Activated CD4-positive, alpha-beta memory T cell treated with anti-CD3 and anti-CD28 coated beads for 36 hours (primary cell): ENCODE measurements at places on chromosomes 2 and 18. TPM values are rescaled to one million over a fixed set of nuclear protein-coding genes. Genes with fewer than 3 reads are reported as not detected.
A peak's percentile ranks its signal among the peaks of the same experiment; 100 is the strongest.

- no peaks in the 10 kb centered on the region for H3K4me1 ChIP-seq
- no peak overlapping the region for H3K4me3 ChIP-seq
- no peaks in the 10 kb centered on the region for H3K27me3 ChIP-seq
- no peak for DNase-seq
- no peaks in the 10 kb centered on the region for H3K36me3 ChIP-seq
Measured at GRCh38 chr18:39406941-39407340, 1841.3 kb upstream of the CELF4 start.

- H3K36me3 ChIP-seq = no peaks in the 10 kb centered on the region
- H3K27me3 ChIP-seq = no peaks in the 10 kb centered on the region
- H3K4me1 ChIP-seq = no peaks in the 10 kb centered on the region
- no peak for DNase-seq
Measured at GRCh38 chr2:32248299-32248698, 16.4 kb downstream of the NLRC4 start.

DNA sequence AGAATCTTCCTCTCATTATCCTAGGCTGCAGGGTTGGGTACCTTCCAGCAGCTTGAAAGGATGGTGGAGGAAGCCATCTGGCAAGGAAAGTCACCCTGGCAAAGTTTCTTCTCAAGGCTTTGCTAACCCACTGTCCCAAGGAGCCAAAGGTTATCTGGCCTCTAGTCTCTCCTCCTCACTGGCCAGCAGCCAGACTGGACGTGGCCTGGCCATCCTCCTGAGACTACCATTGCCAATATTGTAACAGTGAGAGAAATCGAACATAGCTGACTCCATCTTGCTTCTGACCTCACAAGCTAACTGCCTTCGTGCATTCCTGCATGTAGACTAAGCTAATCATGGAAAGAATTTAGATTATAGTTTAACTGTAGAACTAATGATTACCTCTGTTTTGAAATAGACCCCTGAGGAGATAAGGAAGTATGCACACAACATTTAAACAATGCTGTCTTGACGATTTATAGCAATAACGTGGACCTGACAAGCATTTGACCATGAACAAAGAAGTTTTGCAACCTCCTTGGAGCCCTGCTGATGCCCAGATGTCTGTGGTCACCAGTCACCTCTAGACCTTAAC lies 7.8 kb upstream of the ANXA4 start:
- no peak overlapping the region for H3K27ac ChIP-seq
- no peaks in the 10 kb centered on the region for H3K36me3 ChIP-seq
- H3K4me1 ChIP-seq = no peaks in the 10 kb centered on the region
- H3K27me3 ChIP-seq = no peaks in the 10 kb centered on the region
- H3K4me3 ChIP-seq = no peak overlapping the region
- DNase-seq = no peak

DNA sequence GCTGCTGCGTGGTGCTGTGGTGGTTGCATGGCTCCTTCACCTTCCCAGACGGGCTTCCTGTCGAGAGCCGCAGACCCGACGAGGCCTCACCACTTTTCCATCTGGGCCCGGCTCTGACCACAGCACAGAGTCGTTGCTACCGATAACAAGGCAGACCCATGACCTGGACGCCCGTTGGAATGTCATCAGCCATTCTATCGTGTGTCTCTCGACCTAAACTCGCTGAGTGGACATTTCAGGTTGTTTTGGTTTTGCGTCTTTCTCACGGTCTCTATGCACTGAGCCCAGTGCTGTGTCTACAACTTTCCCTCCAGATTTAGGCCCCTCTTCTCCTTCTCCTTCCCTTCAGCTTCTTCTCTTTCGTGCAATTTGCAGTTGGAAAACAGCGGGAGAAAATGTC lies 204.7 kb upstream of the TPO start:
- no peak overlapping the region for H3K27ac ChIP-seq
- H3K27me3 ChIP-seq = no peaks in the 10 kb centered on the region
- no peak for DNase-seq

GRCh38 chr2:85797263-85797660 lies 43.5 kb downstream of the ATOH8 start:
- peaks cover 12% of the 10 kb centered on the region for H3K27me3 ChIP-seq
- H3K4me1 ChIP-seq = no peaks in the 10 kb centered on the region
- H3K4me3 ChIP-seq = no peak overlapping the region
- H3K27ac ChIP-seq = no peak overlapping the region
- no peak for DNase-seq

DNA sequence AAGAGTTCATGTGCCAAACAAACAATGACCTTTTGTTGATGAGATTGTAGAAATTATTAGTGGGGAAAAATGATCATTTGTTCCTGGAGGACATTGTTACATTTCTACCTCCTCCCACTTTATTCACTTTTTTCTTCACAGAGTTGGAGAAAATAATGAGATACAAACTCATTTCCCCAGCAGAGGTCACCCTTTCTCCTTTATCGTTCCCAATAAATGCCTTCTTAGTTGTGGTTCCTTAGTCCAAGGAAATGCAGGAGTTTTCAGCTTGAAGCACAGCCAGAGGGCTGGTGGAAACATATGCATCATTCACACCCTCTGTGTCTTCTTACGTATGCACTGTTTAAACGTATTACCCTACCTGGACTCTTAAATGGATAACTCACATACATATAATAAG lies 108.8 kb downstream of the SLC4A3 start:
- H3K27me3 ChIP-seq = peaks cover 9% of the 10 kb centered on the region
- H3K4me1 ChIP-seq = no peaks in the 10 kb centered on the region
- H3K36me3 ChIP-seq = no peaks in the 10 kb centered on the region
- H3K4me3 ChIP-seq = no peak overlapping the region
- no peak overlapping the region for H3K27ac ChIP-seq

GRCh38 chr2:30336978-30337841 lies 105.9 kb downstream of the LBH start:
- H3K4me3 ChIP-seq = peak overlapping the region; percentile 68
- peaks cover 75% of the 10 kb centered on the region for H3K4me1 ChIP-seq
- H3K36me3 ChIP-seq = peaks cover 8% of the 10 kb centered on the region
- peak overlapping the region; percentile 96 for H3K27ac ChIP-seq

GRCh38 chr18:72768681-72769229 lies 99.0 kb downstream of the NETO1 start:
- no peaks in the 10 kb centered on the region for H3K4me1 ChIP-seq
- no peak overlapping the region for H3K4me3 ChIP-seq
- H3K27ac ChIP-seq = no peak overlapping the region

DNA sequence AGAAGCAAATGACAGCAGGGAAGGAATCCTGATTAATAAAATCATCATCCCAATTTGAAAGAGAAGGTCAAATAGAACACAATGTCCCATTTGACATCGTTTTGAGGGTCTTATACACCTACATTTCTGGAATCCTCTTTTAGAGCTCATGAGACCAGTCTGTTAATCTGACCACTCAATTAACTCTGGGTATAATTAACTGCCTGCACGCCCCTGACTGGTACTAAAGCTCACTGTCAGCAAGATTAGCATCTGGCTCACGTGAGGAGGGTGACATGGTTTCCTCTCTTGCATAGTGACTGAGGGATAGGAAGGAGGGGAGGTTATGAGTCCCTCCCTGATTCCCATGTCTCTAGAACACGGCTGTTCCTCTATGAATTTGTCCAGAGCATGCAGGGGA lies 124.3 kb downstream of the ICOS start:
- H3K27me3 ChIP-seq = no peaks in the 10 kb centered on the region
- no peaks in the 10 kb centered on the region for H3K4me1 ChIP-seq
- H3K4me3 ChIP-seq = no peak overlapping the region
- H3K36me3 ChIP-seq = no peaks in the 10 kb centered on the region
- no peak overlapping the region for H3K27ac ChIP-seq

DNA sequence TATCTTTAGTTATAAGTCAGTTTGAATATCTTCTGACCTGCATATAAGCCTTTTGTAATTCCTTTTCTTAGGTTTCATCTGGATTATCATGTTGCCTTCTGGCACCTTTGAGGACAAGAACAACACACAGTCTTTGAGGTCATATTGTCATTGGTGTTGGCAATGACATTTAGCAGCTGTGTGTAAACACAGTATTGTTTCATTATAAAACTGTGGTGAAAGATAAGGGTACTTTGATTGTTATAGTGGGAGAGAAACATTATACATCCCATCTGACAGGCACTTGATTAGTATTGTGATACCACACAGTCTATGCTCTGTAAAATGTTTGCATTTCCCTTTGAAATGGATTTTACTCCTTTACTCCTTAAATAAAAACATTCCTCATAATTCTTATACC lies 313.5 kb downstream of the RPRM start:
- no peaks in the 10 kb centered on the region for H3K36me3 ChIP-seq
- no peak overlapping the region for H3K27ac ChIP-seq
- H3K4me3 ChIP-seq = no peak overlapping the region
- no peaks in the 10 kb centered on the region for H3K27me3 ChIP-seq

DNA sequence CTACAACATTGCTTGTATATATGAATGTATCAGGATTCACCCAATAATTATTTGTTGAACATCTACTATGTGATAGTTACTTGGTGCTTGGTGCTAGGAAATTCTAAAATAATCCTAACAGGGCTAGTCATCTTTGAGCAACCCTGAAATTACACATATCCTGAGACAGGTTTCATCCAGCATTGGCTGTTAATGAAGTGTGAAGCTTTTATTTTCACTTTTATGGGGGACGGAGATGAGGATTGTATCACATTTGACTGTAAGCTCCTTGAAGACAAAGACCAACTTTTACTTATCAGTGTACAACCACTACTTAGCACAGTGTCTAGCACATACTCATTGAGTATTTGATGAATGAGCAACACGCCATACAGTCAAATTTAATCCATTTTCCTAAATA lies 6.8 kb upstream of the GALM start:
- peaks cover 5% of the 10 kb centered on the region for H3K36me3 ChIP-seq
- peaks cover 59% of the 10 kb centered on the region for H3K4me1 ChIP-seq
- H3K27ac ChIP-seq = peak overlapping the region; percentile 66
- no peak overlapping the region for H3K4me3 ChIP-seq

- H3K27ac ChIP-seq = no peak overlapping the region
- no peak overlapping the region for H3K4me3 ChIP-seq
- DNase-seq = no peak
- H3K36me3 ChIP-seq = peaks cover 29% of the 10 kb centered on the region
- no peaks in the 10 kb centered on the region for H3K4me1 ChIP-seq
Measured at GRCh38 chr2:17713291-17713690, 40.3 kb downstream of the SMC6 start.

DNA sequence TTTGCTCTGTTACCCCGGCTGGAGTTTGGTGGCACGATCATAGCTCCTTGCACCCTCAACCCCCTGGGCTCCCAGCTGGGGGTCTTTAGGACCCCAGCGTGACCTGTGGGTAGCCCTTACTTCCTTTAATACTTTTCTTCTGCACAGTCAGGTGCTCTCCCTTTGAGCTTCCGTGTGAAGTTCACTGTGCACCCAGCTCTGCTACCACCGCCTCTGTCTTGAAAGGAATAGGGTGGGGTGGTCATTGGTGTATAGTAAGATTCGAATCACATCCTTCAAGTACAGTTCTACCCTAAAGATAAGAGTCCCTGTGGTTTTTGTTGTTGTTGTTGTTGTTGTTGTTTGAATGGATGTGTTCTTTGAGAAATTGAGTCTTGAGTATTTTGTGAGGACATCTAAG lies 267.4 kb downstream of the NEDD4L start:
- no peak overlapping the region for H3K27ac ChIP-seq
- peaks cover 38% of the 10 kb centered on the region for H3K4me1 ChIP-seq
- H3K4me3 ChIP-seq = no peak overlapping the region
- H3K27me3 ChIP-seq = peaks cover 2% of the 10 kb centered on the region

DNA sequence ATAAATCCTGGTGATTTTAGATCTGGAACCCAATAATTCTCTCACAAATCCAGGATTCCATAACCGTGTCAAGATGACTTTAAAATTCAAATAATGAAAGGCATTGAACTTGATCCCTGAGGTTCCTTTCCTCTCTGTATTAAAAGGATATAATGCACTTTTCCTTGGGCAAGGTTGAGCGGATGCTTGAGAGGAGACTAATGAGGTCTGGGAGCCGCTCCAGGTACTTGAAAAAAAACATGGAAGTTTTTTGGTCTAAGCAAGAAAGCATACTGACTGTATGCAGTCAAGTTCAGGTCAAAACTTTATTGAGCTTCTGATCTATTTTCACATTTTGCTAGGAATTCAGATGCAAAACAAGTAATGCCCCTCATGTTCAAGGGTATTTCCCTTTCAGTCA lies 318.5 kb downstream of the RAD51AP2 start:
- no peaks in the 10 kb centered on the region for H3K27me3 ChIP-seq
- no peaks in the 10 kb centered on the region for H3K4me1 ChIP-seq
- no peak overlapping the region for H3K4me3 ChIP-seq
- H3K27ac ChIP-seq = no peak overlapping the region

DNA sequence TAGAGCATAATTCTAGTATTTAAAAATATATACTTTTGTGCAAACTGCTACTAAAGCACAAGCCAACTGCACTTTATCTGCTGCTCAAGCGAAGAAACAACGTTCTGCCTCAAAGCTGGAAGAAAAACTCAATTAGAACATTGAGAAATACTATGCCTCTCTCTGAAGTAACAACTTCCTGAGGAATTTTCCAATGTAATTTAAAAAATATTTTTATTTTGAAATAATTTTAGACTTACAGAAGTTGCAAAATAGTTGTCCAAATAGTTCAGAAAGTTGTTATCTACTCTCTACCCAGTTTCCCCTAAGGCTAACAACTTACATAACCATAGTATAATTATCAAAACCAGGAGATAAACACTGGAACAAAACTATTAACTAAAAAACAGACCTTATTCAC lies 12.3 kb upstream of the POLI start:
- no peaks in the 10 kb centered on the region for H3K36me3 ChIP-seq
- no peak overlapping the region for H3K27ac ChIP-seq
- H3K4me1 ChIP-seq = peaks cover 20% of the 10 kb centered on the region
- no peak for DNase-seq

GRCh38 chr2:229273723-229274338 lies 2.7 kb upstream of the PID1 start:
- H3K4me1 ChIP-seq = peaks cover 3% of the 10 kb centered on the region
- DNase-seq = no peak
- no peak overlapping the region for H3K4me3 ChIP-seq
- H3K27me3 ChIP-seq = peaks cover 22% of the 10 kb centered on the region

GRCh38 chr2:181474222-181474881 lies 17.2 kb downstream of the ITGA4 start:
- H3K27ac ChIP-seq = no peak overlapping the region
- no peak overlapping the region for H3K4me3 ChIP-seq
- no peak for DNase-seq
- H3K27me3 ChIP-seq = no peaks in the 10 kb centered on the region
- H3K36me3 ChIP-seq = peaks cover 46% of the 10 kb centered on the region
- peaks cover 64% of the 10 kb centered on the region for H3K4me1 ChIP-seq

GRCh38 chr2:118250463-118250862 lies 162.2 kb downstream of the INSIG2 start:
- DNase-seq = no peak
- H3K36me3 ChIP-seq = no peaks in the 10 kb centered on the region
- H3K4me3 ChIP-seq = no peak overlapping the region
- H3K27ac ChIP-seq = no peak overlapping the region
- peaks cover 9% of the 10 kb centered on the region for H3K27me3 ChIP-seq

- no peak overlapping the region for H3K4me3 ChIP-seq
- no peak overlapping the region for H3K27ac ChIP-seq
- peaks cover 25% of the 10 kb centered on the region for H3K4me1 ChIP-seq
- DNase-seq = no peak
- peaks cover 16% of the 10 kb centered on the region for H3K36me3 ChIP-seq
Measured at GRCh38 chr18:74251297-74252038, 40.3 kb downstream of the CYB5A start.

GRCh38 chr2:42361728-42362283 lies 789 bp upstream of the COX7A2L start:
- H3K4me1 ChIP-seq = peaks cover 41% of the 10 kb centered on the region
- H3K27ac ChIP-seq = peak overlapping the region; percentile 99
- H3K4me3 ChIP-seq = peak overlapping the region; percentile 84
- H3K36me3 ChIP-seq = no peaks in the 10 kb centered on the region

GRCh38 chr18:39751921-39752320 lies 2186.3 kb upstream of the CELF4 start:
- H3K4me1 ChIP-seq = no peaks in the 10 kb centered on the region
- H3K27me3 ChIP-seq = no peaks in the 10 kb centered on the region
- no peaks in the 10 kb centered on the region for H3K36me3 ChIP-seq

Gene ADGRF3
- total RNA-seq = 3.7 TPM

Gene KCNS3
- 0.19 TPM for total RNA-seq

Gene CAVIN2
- total RNA-seq = not detected

Gene EGR4
- 0.34 TPM for total RNA-seq

Gene IL37
- not detected for total RNA-seq

Gene ECEL1
- total RNA-seq = 0.10 TPM
